Activated CD4-positive, alpha-beta T cell treated with anti-CD3 and anti-CD28 coated beads, Interleukin-2, amount 50 U/mL, for 16 hours (primary cell): ENCODE measurements at places on chromosomes 13 and 19.

DNA sequence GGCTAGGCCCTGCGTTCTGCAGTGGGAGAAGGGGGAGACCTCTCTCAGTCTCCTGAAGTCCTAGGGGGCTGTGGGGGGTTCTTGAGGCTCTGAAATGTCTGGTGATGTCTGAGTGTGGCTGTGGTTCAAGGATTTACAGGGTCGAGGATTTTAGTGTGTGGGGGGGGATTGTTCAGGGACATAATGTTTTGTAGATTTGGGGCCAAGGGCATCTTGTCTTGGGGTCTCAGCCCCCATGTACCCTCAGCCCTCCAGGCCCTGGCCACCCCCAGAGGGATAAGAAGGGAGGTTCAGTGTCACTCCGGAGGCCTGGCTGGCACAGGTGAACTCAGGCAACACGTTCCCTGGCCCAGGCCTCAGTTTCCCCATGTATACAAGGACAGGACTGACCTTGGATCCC lies 2.4 kb upstream of the APC2 start:
- no peak for DNase-seq

DNA sequence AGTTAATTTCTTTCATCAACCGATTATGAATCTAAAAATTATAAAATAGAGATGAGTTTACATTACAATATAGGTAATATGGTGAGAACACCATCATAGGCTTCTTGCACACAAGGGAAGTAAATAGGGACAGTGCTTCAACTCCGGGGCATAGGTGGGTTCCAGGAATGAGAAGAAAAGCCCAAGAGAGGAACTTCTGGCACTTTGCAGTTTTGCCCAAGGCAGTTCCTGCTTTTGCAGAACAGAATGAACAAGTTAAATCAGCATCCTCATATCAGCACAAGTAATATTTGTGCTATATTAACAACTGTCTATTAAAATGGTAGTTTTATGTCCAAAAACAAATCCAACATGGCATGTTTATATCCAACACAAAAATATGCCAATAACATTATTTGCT lies 60.1 kb downstream of the DACH1 start:
- no peak for DNase-seq

- no peak for DNase-seq
Observed at GRCh38 chr13:31001647-31002046, 69.2 kb downstream of the TEX26 start.

GRCh38 chr19:29537181-29537580 lies 11.4 kb downstream of the VSTM2B start:
- no peak for DNase-seq

DNA sequence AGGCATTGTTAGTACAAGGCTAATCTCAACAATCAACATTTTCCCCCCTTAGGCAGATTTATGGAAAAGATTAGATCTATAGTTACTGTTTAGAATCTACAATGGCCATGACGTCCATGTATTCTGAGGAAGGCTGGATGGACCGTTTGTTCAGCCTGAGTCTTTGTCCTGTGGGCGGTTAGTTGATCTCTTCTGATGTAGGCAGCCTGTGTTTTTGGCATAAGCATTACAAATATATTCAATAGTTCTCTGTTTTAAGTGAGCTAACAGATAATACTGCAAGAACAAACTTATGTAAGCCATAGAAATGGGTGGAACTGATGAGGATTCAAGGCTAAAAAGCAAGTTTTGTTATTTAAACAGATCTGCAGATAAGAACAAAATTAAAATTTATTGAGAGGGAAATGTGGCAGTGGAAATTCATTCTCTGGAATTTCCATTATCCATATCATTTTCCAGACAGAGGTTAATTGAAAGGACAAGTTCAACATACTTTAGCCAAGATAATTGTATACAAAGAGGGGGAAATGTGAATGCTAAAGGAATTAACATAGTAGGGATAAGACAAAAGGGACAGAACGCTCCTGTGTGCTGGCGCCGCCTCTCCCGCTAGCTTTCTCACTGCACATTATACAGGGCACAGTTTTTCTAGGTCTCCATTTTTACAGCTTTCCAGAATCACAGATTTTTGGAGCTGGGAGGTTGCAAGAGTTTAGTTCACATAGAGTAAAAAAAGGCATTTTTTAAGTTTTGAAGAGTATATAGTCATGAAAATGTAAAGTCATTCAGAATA lies 48.6 kb downstream of the FAM124A start:
- DNase-seq, result no peak

DNA sequence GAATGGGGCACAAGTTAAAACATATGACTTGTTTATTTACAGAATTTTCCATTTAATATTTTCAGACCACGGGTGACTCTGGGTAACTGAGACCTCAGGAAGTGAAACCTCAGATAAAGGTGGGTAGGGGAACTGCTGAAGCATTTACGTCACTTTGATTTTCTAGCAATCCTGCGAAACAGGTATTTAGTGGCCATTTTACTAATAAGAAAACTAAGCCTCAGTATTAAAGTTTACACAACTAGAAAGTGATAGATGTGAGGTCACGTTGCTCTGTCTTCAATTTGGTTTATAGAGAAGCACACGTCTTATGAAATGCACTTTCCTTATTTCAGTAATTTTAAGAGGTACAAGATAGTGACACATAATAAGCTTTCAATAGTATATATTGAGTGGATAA lies 402.8 kb downstream of the FGF9 start:
- peak; percentile 7 for DNase-seq

DNA sequence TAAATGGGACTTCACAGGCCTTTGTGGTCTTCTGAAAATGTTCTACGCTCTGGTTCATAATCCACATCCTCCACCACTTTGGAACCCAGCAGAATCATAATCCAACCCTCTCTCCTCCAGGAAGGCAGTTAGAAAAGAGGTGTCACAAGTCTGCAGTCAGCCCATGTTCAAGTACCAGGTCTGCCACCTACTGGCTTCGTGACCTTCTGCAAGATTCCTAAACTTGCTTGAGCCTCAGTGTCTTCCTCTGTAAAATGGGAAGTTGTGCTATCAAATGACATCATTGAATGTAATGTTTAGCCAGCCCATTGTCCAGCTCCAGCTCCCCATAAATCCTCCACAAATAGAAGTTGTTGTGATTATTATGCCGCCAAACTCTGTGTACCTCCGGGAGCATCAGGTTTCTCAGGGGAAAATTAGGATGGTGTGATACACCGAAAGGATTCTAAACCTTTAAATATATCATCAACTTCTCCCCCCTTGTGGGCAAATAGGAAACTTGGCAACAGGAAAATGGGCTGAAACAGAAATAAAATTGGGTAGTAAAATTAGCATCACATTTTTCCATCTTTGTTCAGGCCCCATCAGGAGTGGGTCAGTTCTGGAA lies 109.7 kb downstream of the NUFIP1 start:
- DNase-seq, result peak; percentile 36

DNA sequence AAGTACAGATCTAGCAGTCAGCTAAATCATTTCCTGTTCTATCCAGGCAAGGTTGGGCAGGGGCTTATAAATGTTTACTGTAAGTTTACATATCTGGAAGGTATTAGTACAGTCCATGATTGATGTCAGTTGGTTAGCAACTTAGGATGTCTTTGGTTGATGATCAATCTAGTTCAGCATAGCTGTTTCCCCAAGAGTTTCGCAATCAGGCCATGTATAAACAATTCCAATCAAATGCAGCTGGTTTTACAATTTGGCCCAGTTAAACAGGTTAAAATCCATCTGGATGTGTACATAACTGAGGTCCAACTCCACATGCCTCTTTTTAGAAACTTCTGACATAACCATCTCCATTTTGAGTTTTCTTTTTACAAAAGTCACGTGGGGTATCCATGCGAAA lies 6.9 kb downstream of the ZNF221 start:
- no peak for DNase-seq

DNA sequence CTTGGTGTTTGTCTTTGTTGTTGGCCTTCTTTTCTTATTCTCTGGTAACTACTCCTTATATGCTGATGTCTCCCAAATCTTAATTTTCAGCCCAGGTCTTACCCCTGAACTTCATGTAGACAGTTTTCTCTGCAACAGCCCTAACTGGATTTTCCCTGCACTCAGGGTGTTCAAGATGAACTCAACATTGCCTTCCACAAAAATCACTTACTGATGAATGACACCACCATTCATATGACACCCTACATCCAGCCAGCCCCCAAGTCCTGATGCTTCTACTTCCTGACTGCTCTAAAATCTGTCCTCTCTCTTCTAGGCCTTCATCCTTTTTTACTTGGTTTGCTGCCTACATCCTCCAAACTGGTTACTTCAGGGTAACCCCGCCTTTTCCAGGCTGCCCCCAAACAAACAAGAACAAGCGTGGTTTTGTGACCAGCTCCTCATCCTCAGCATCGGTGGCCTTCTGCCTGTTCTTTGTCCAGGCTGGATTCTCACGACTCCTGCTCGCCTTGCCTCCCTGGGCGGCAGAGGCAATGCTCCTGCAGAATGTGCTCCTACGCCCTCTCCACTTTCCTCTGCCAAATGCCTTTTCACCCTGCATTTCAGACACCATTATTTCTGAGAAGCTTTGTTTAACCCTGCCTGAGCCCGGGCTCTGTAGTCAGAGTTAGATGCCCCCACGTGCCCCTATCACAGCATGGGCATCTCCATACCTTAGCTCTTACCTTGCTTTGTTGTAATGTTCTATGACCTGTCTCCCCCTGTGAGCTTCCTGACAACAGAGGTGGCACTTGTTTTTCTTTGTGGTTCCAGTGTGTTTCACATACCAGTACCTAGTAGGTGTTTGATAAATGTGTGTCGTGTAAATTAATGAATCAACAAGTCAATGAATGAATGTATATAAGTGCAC lies 61.8 kb downstream of the WDFY2 start:
- no peak for DNase-seq

DNA sequence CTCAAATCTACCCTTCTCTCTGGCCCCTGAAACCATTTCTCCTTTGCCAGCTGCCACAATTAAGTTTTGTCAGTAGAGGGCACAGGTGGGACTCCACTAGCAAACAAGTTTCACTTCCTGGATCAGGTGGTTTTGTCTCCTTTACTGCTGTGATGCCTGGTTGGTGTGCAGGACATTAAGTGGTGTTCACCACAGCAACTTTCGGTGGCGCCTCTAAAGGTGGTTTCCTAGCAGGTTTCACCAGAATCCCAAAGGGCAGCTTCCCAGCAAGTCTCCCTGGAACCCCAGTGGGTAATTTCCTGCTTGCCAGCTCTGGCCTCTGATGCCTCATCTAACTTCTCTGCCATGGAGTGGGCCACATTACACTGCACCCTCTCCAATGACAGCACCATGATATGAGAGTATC lies 16.6 kb downstream of the MED4 start:
- DNase-seq, result peak; percentile 54

GRCh38 chr13:80591976-80592740 lies 251.2 kb upstream of the SPRY2 start:
- no peak for DNase-seq

GRCh38 chr19:45790942-45791341 lies 1.7 kb downstream of the DMWD start:
- peak; percentile 74 for DNase-seq

DNA sequence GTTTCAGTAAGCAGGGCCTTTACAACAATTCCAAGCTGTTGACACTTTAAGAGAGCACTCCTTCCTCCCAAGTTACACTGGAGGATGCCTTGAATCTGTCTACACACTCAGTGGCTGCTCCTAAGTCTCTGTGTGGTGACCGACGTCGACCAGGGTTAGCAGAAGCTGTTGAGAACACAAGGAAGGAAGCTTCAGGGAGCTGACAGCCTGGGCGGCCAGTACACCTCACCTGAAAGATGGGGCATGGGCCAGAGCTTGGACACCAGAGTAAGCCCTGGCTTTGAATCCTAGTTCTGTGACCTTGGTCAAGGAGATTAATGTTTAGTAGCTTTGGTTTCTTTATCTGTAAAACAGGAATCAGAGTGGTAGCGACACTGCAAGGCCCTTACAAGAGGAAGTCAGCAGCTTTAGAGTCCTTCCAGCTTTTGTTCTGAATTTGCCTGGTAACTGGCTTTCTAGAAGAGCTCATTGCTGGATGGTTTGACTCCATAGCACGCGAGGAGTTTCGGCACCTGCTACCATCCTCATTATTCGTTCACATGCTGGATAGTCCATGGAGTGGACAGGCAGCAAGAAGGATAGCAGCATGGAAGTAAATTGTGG lies 214.2 kb downstream of the FGF9 start:
- DNase-seq, result no peak

GRCh38 chr13:72005455-72005854 lies 138.5 kb upstream of the DACH1 start:
- DNase-seq, result no peak

DNA sequence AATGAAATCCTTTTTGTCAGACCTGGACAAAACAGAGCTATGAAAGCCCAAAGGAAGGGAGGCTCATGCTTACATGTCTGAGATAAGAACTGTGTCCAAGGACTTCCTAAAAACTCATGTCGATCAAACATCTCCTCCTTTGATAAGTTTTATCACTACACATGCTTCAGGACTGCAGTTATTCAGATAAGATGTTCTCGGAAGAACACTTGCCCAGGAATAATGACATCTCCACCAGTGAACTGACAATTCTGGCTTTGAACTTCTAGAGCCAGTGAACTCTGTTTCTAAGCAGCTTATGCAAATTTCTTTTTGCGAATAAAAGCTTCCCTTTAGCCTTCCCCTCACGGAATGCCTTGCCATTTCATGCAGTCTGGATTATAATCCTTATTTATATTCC lies 561.6 kb downstream of the TBC1D4 start:
- no peak for DNase-seq

GRCh38 chr13:92716749-92717148 lies 509.9 kb upstream of the GPC6 start:
- DNase-seq, result no peak

- DNase-seq, result peak; percentile 34
Observed at GRCh38 chr19:58385891-58386575, 1.0 kb upstream of the RPS5 start.

DNA sequence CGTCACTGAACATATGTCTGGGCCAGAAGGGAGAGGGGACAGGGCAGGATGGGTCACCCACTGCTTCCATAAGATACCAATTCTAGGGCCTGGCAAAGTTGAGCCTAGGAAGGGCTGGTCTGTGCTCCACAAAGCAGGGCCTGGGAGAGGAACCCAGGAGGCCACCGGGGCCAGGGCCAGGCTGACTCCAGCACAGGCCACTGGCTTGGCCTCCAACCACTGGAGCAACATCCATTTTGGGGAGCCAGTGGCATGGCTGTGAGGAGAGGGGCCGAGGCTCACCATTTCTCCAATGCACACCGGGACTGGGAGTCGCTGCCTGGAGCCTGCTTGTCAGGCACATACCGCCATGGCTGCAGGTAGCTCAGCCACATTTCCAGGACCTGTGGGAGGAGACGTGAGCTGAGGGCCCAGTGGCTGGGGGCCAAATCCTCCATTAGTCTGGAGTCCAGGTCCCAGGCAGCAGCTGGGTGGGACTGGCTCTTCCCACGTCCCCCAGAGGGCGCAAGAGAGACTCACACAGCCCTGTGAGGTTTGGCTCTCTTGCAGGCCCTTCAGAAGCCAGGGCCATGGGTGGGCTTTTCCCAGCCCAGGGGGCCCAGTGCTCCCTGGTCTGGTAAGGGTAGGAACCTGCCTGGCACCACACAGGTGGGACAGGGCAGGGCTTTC lies 27.7 kb downstream of the TUBA3C start:
- peak; percentile 5 for DNase-seq

- no peak for DNase-seq
Observed at GRCh38 chr13:82719987-82720386, 1162.3 kb downstream of the SLITRK1 start.

- DNase-seq, result no peak
Observed at GRCh38 chr19:18014197-18014596, 6.2 kb downstream of the ARRDC2 start.
